ENCODE measurements at places on chromosomes 7 and 10.
A peak's percentile ranks its signal among the peaks of the same experiment; 100 is the strongest.

DNA sequence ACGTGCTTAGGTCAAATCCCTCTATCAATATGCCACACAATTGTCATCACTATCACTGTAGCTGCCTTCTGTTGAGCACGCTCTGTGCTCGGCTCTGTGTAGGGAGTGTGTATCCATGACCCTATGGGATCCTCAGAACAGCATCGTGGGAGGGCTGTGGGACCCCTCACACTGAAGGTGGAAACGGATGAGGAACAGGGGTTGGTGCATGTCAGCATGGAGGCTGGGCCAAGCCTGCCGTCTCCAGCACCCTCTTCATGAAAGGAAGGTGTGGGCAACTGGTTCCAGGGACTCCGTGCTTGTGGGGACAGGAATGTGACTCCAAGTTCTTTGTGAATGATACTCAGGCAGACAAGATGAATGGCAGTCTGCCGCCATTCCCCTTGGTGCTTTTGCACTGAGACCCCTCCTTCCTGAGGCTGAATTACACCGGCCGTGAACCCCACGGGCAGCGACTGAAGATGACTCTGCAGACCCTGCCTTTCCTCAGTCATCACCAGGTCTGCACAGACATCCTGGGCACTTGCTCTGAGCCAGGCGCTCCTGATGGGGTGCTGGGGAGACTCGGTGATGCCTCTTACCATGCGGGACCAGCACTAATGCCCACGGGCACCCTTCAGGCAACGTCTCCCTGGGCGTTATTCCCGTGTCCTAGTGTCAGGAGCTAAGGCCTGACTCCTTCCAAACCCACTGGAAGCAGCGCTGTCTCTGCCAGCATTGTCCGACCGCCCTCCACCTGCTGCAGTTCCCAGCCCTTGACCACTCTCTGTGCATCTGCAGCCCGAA, 495.2 kb downstream of the TCERG1L start:
- no peak overlapping the region for H3K27ac ChIP-seq
- H3K36me3 ChIP-seq, result no peaks in the 10 kb centered on the region
- H3K27me3 ChIP-seq, result no peaks in the 10 kb centered on the region
- H3K4me1 ChIP-seq, result no peaks in the 10 kb centered on the region
- no peak overlapping the region for H3K4me3 ChIP-seq

DNA sequence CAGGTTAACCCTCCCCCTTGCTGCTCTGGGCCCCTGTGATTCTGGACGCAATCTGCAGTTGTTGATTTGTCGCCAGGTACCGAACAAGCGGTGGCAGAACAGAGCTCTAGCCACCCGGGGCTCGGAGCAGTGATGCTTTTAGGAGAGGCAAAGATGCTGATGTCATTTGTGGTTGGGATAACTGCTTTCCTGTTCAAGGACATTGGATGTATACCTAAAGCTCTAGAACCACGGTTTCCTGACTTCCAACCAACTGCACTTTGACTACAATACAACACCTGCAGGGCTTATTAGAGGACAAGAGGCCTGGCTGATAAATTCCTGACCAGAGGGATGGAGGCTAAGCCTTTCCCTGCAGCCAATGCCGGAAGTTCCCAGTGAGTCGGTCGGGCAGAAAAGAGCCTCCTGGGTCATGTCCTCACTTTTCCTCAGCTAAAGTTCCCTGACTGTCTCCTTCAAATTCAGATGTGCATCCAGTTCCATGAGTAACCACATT, 6.5 kb upstream of the RBM20 start:
- H3K4me3 ChIP-seq, result no peak overlapping the region
- H3K4me1 ChIP-seq, result peaks cover 16% of the 10 kb centered on the region
- H3K36me3 ChIP-seq, result no peaks in the 10 kb centered on the region
- peaks cover 40% of the 10 kb centered on the region for H3K27me3 ChIP-seq

- H3K27ac ChIP-seq, result no peak overlapping the region
- peaks cover 8% of the 10 kb centered on the region for H3K36me3 ChIP-seq
Observed at GRCh38 chr7:116957874-116958273, 4.6 kb downstream of the ST7 start.

DNA sequence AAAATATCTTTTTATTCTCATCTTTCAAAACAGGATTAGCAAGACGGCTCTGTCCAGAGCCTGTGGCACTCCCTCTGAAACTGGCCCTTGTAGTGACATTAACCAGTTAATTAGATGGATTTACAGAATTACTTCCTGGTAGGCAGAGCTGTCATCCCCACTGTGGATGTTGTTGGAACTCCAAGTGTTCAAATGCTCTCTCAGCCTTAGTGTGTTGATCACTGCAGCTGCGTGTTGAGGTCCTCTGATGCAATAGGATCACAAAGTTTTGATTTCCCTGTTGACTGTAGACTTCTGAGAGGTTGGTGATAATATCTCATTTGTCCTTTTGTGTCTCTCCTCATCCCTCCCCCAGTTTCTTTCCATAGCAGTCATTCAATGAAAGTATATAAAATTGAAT, 117.3 kb upstream of the CDK6 start:
- H3K27me3 ChIP-seq, result no peaks in the 10 kb centered on the region
- H3K27ac ChIP-seq, result no peak overlapping the region
- peaks cover 8% of the 10 kb centered on the region for H3K36me3 ChIP-seq
- H3K4me3 ChIP-seq, result no peak overlapping the region
- peak; percentile 49 for DNase-seq

GRCh38 chr10:60708666-60709065, 69.6 kb upstream of the CDK1 start:
- peaks cover 2% of the 10 kb centered on the region for H3K27me3 ChIP-seq
- H3K27ac ChIP-seq, result peak overlapping the region; percentile 72
- peaks cover 29% of the 10 kb centered on the region for H3K4me1 ChIP-seq
- H3K4me3 ChIP-seq, result peak overlapping the region; percentile 10

DNA sequence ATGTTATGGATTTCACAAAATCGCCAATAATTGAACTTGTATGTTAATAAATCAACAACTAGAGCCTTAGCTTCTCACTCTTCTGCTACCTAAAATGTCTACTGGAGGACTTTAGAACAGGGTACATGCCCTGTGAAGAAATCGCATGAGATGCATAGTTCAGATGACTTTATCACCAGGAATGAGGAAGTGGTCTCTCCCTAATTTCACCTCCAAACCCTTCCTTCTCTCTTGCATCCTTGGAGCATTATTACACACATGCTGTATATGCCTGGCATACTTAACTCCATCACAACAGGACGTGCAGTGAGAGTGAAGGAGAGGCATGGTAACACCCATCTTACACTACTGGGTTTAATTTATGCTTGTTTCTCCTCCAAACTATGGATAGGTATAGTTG, 27.8 kb downstream of the RHEB start:
- peaks cover 15% of the 10 kb centered on the region for H3K4me1 ChIP-seq
- H3K36me3 ChIP-seq, result peaks cover 18% of the 10 kb centered on the region
- H3K4me3 ChIP-seq, result no peak overlapping the region
- no peak for DNase-seq
- H3K27ac ChIP-seq, result no peak overlapping the region
- no peaks in the 10 kb centered on the region for H3K27me3 ChIP-seq

DNA sequence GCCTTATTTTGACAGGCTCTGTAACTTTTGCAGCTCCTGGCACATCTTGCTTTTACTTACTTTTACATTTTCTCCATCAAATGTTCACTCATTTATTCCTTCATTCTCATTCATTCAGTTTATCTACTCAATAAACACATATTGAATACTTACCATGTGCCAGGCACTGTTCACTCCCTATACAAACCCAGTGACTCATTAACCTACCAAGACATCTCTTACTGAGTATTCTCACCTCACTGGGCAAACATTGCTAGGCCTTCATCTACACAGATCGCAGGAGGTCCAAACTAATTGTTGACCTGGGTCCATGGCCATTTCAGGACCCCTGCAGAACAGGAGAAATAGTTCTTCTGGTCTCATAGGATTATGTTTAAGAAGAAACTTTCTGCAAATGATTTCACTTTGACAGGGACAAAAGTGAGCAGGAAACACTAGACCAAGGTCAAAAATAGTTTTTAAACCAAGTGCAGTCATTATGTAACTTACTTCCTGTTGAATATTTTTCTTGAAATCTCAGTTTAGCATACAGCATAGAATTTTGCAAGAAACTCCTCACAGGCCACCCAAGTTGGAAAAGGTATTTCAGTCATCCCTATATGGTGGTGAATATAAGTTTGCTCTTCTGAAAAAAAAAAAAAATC, 17.6 kb downstream of the SLC26A4 start:
- H3K36me3 ChIP-seq, result peaks cover 11% of the 10 kb centered on the region
- DNase-seq, result no peak
- no peak overlapping the region for H3K27ac ChIP-seq
- no peaks in the 10 kb centered on the region for H3K27me3 ChIP-seq
- peaks cover 10% of the 10 kb centered on the region for H3K4me1 ChIP-seq
- no peak overlapping the region for H3K4me3 ChIP-seq

DNA sequence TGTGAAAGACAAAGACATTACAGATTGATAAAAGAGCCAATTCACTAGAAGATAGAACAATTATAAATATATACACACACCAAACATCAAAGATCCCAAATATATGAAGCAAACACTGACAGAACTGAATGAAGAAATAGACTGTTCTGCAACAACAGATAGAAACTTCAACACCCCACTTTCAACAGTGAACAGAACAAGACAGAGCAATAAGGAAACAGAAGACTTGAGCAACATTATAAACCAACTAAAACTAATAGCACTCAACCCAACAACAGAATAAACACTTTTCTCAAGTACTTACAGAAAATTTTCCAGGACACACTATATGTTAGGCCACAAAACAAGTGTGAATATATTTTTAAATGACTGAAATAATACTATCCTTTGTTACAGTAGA, 10.9 kb downstream of the CDCA7L start:
- no peak for DNase-seq
- H3K27ac ChIP-seq, result no peak overlapping the region
- H3K4me3 ChIP-seq, result no peak overlapping the region
- peaks cover 64% of the 10 kb centered on the region for H3K36me3 ChIP-seq
- peaks cover 22% of the 10 kb centered on the region for H3K4me1 ChIP-seq

DNA sequence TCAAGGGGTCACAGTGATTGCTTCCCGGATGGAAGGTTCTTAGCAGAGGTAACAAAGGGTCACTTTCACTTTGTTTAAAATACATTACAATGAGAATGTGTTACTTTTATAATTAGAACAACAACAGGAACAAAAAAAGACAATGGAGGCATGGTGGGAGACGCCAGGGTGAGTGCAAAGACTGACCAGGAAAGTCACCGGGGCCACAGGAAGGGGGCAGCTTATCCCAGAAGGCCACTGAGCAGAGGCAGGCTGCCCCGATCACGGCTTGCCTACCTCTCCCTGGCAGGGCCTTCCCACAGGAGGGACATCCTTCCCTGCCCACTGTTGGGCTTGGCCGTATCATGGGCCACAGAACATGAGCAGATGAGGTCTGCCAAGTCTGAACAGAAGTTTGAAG, 46.8 kb upstream of the ENO4 start:
- H3K36me3 ChIP-seq, result no peaks in the 10 kb centered on the region
- H3K27me3 ChIP-seq, result no peaks in the 10 kb centered on the region
- H3K4me3 ChIP-seq, result no peak overlapping the region
- H3K27ac ChIP-seq, result no peak overlapping the region

DNA sequence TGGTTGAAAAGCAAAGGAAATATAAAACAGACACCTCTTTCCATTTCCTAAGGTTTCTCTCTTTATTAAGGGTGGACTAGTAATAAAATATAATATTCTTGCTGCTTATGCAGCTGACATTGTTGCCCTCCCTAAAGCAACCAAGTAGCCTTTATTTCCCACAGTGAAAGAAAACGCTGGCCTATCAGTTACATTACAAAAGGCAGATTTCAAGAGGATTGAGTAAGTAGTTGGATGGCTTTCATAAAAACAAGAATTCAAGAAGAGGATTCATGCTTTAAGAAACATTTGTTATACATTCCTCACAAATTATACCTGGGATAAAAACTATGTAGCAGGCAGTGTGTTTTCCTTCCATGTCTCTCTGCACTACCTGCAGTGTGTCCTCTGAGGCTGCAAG, 154.4 kb upstream of the LANCL2 start:
- H3K36me3 ChIP-seq, result no peaks in the 10 kb centered on the region
- no peaks in the 10 kb centered on the region for H3K4me1 ChIP-seq
- no peak overlapping the region for H3K4me3 ChIP-seq

- H3K36me3 ChIP-seq, result peaks cover 15% of the 10 kb centered on the region
- no peak overlapping the region for H3K27ac ChIP-seq
- peaks cover 20% of the 10 kb centered on the region for H3K4me1 ChIP-seq
- no peaks in the 10 kb centered on the region for H3K27me3 ChIP-seq
Observed at GRCh38 chr10:113704637-113705343, 25.1 kb downstream of the CASP7 start.

DNA sequence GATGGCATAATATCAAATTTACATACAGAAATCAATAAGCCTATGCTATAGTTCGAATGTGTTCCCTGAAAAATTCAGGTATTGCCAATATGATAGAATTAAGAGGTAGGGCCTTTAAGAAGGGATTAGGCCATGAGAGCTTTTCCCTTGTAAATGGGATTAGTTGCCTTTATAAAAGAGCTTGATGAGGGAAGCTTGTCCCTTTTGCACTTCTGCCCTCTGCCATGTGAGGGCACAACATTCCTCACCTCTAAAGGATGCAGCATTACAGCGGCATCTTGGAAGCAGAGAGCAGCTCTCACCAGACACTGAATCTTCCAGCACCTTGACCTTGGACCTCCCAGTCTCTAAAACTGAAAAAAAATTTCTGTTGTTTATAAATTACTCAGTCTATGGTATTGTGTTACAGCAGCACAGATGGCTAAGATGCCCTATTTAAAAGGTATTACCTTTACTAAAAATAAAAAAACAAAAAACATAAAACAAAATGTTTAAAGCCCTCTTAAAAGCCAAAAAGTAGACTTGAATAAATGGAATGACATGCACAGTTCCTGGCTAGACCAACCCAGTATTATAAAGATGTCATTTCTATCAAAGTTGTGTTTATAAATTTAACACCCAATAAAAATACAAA, 909.6 kb downstream of the REEP3 start:
- no peaks in the 10 kb centered on the region for H3K4me1 ChIP-seq
- no peak overlapping the region for H3K27ac ChIP-seq
- no peak for DNase-seq
- H3K4me3 ChIP-seq, result no peak overlapping the region
- no peaks in the 10 kb centered on the region for H3K27me3 ChIP-seq
- H3K36me3 ChIP-seq, result no peaks in the 10 kb centered on the region

DNA sequence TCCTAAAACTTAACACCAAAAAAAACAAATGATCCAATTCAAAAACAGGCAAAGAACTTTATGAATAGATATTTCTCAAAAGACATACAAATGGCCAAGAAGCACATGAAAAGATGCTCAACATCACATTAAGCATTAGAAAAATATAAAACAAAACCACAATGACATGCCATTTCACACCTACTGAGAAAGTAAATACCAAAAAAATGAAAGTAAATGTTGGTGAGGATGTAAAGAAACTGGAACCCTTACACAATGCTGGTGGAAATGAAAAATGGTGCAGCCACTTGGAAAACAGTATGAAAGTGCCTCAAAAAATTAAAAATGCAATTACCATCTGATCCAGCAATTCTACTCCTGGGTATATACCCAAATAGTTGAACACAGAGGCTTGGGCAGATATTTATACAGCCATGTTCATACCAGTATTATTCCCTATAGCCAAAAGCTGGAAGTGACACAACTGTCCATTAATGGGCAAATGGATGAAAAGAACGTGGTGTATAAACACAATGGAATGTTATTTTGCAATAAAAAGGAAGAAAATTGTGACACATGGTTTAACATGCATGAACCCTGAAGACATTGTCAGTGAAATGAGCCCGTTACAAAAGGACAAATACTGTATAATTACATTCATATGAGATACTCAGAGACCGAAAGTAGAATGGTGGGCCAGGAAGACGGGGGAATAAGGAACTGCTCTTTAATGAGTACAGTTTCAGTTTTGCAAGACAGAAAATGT, 89.0 kb downstream of the JMJD1C start:
- H3K27me3 ChIP-seq, result no peaks in the 10 kb centered on the region
- DNase-seq, result no peak
- peaks cover 5% of the 10 kb centered on the region for H3K4me1 ChIP-seq
- no peak overlapping the region for H3K27ac ChIP-seq
- H3K36me3 ChIP-seq, result peaks cover 6% of the 10 kb centered on the region

All from T-helper 2 cell treated with Interferon-gamma antibody and Interleukin-4, amounts not matched to agents 5 μg/mL and 100 μg/mL, for 36 hours (primary cell).